Sciatic nerve (tissue), 2 donors: ENCODE measurements at places on chromosomes 5 and 9. TPM values are rescaled to one million over a fixed set of nuclear protein-coding genes. Genes with fewer than 3 reads are reported as not detected.
A peak's percentile ranks its signal among the peaks of the same experiment; 100 is the strongest.

Gene PLAC8L1
- not detected for total RNA-seq

Gene TLX3
- not detected for total RNA-seq

Gene DMGDH
- total RNA-seq: 8.0 TPM

Gene SLC6A19
- 0.09 TPM for total RNA-seq

DNA sequence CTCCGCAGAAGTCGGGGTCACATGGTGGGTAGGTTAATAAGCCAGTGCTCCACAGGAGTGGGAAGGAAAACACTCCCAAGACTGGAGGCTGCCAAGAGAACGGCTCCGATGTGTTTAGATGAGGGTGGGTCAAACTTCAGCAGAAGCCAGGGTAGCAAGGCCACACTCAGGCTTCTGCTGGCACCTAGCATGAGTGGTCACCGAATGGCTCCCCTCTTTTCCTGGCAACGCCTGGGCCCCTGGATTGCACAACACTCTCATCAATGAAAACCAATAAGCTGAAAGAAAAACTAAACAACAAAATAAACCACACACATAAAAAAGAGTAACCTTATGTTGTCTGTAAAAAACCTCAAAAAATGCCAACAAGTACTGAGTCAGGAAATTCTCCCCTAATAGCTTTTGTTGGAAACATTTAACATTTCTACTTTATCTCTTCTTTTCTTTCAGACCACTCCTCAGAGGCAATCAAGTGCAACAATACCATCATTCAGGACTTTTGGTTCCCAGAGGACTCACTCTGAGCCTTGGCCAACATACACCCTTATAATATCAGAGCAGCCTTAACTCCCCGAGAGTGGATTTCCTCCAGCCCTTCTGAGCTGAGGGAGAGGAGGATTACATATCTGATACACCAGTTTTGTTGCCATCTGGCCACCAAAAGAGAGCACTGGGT lies 279.9 kb downstream of the ENC1 start:
- DNase-seq: no peak

- no peak for DNase-seq
Observed at GRCh38 chr9:122322553-122322952, 48.3 kb upstream of the PTGS1 start.

DNA sequence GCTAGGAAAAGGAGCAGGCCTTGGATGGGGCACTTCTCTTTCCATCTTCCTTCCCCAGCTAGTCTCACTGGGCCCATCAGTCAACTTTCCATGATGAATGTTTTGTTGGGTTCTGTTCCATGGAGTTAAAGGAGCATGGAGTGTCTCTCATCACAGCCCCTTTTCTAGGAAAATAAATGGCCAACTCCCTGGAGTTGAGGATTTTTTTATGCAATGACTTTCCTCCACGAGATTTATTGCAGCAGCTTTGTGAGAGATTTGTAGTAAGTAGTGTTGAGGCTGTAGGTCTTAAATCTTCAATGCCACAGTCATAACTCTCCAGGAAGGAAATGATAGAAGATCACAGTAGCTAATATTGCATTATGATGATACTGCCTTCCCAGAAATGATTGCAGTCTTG lies 45.6 kb upstream of the SLC44A1 start:
- DNase-seq: no peak

DNA sequence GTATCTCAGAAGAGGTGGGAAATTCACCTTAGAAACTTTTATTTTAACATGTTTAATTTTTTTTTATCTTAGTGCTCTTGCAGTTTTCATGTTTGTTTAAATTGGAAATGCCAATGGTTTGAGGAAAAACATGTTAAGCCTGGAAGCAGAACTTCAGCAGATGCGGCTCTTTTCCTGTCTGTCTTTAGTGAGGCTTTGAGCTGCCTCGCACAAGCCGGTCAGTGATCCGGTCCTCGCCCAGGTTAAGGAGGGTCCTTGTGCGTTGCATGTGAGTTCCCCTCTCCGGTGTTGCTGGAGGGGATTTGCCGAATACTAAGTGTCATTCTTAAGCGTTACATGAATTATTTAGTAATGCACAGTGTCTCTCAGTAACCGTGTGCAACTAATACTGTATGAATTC lies 9.4 kb upstream of the PLEKHG4B start:
- DNase-seq: no peak

- peak; percentile 69 for DNase-seq
Observed at GRCh38 chr5:132263548-132264261, 6.2 kb downstream of the PDLIM4 start.

GRCh38 chr5:154773326-154773725 lies 18.1 kb downstream of the LARP1 start:
- peak; percentile 25 for DNase-seq

GRCh38 chr9:88966894-88967676 lies 24.2 kb upstream of the S1PR3 start:
- DNase-seq: no peak
